Fibroblast of villous mesenchyme (primary cell): ENCODE measurements at places on chromosomes 4 and X. TPM values are rescaled to one million over a fixed set of nuclear protein-coding genes. Genes with fewer than 3 reads are reported as not detected.

- DNase-seq = no peak
Measured at GRCh38 chr4:3523628-3524221, 8.5 kb downstream of the LRPAP1 start.

DNA sequence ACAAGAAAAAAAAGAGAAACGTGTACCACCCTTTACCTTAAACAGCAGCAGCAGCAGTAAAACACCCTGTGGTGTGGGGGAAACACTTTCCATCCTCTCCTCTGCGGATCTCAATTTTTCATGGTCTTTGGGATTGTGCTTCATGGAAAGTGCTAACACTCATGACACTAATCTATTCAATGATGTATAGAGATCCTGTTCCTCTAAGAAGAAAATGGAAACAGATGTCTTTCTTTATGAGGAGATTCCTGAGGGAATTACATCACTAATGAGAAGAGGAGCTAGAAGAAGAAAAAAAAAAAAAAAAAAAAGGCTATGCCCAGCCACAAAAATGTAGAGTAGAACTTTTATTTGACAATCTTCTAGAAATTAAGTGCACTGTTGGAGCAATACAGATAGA, 62.9 kb upstream of the NDST3 start:
- peak; percentile 3 for DNase-seq

DNA sequence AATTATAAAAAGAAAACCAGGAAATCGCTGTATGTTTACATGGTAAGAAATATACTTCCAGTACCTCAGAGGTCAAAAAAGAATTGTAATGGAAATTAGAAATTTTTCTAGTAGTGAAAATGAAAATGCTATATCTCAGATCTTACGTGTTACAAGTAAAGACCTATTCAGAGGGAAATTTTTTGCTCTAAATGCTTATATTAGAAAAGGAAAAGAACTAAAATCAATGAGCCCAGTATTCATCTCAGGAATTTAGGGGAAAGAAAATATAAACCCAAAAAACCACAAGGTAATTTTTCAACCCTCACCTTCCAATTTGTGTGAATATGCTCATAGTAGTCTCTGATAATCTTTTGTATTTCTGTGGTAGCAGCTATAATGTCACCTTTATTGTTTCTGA, 145.6 kb downstream of the RAP1GDS1 start:
- DNase-seq = no peak

- peak; percentile 57 for DNase-seq
Measured at GRCh38 chrX:106611679-106612392, at the start of gene RADX. Gene RADX, plus strand, starts transcription at chrX:106611978. Its CDS starts 103 bp downstream, at chrX:106612081.

DNA sequence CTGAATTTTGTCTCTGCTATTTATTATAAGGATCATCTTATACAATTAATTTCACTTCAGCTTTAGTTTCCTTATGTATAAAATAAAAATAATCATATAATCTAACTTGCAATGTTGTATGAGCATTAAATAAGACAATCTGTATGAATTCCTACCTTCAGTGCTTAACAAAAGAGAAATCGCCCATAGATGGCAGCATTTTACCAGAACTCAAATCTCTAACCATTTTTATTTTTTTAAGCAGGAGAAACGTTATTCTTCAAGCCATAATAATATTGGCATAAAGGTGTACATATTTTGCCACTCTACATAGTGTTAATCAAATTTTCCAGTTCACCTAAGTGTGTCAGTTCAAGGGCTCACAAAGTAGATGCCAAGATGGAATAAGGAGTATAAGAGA, 78.8 kb downstream of the TMEM47 start:
- peak; percentile 38 for DNase-seq

GRCh38 chrX:29746326-29746725, 469.0 kb upstream of the MAGEB2 start:
- DNase-seq = no peak

DNA sequence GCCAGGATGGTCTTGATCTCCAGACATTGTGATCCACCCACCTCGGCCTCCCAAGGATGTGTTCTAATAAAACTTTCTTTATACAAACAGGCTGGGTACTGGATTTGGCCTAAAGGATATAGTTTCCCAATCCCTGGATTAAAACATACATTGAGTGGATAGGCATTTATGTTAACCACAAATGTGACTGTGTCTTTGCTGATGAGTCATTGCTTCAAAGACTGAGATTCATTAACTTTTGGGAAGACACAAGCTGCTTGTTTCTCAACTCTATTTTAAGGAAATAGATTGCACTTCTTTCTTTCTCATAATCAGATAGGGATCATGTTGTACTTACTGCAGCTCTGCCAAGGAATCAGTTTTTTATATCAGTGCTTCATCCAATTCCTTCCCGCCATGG, 131.3 kb upstream of the AGA start:
- DNase-seq = peak; percentile 97

- DNase-seq = no peak
Measured at GRCh38 chr4:27881705-27882104, 1021.1 kb downstream of the STIM2 start.

Gene HPF1
- 22.5 and 25.9 TPM in 2 replicates for total RNA-seq

Gene CDKL2
- 0.32 and 1.3 TPM in 2 replicates for total RNA-seq

GRCh38 chr4:80128941-80129340, 55.9 kb upstream of the ANTXR2 start:
- no peak for DNase-seq

Gene CT45A2
- not detected in 2 replicates for total RNA-seq

Gene TBC1D8B
- total RNA-seq = 9.0 and 13.8 TPM in 2 replicates

GRCh38 chrX:34972206-34972605, 29.6 kb downstream of the FAM47B start:
- DNase-seq = no peak

DNA sequence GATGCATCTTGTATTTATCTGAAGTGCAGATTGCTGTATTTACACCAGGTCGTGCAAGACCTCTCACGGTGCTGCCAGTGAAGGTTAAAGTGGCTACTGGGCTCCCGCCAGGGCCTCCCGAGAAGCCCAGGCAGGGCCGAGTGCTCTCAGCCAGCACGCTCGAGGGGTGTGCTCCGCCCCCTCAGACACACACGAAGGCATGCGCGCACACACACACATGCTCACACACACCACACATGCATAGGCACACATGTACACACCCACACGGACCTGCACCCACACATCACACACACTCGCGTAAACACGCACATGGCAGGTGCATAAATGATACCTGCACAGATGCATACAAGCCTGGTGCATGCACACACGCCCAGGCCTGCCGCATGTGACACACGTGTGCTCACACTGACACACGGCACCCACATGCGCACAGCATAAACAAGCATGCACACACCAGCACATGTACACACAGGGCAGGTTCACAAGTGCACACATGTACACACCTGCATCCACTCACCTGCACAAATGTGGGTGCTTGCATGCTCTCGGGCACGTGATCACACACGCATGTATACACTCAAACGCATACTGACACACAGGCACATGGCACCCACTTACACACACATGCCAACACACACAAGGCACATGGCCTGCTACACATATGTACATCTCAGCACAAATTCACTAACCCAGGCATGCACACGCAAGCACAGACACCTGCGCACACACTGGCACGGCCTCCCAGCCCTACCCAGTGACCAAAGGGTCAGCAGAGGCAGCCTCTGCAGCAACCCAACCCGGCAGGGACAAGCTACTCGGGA, 71.6 kb downstream of the FAM53A start:
- no peak for DNase-seq

- peak; percentile 52 for DNase-seq
Measured at GRCh38 chrX:105451401-105451800, 230.9 kb upstream of the TEX13A start.

- DNase-seq = no peak
Measured at GRCh38 chr4:176031922-176032321, 33.7 kb upstream of the WDR17 start.

DNA sequence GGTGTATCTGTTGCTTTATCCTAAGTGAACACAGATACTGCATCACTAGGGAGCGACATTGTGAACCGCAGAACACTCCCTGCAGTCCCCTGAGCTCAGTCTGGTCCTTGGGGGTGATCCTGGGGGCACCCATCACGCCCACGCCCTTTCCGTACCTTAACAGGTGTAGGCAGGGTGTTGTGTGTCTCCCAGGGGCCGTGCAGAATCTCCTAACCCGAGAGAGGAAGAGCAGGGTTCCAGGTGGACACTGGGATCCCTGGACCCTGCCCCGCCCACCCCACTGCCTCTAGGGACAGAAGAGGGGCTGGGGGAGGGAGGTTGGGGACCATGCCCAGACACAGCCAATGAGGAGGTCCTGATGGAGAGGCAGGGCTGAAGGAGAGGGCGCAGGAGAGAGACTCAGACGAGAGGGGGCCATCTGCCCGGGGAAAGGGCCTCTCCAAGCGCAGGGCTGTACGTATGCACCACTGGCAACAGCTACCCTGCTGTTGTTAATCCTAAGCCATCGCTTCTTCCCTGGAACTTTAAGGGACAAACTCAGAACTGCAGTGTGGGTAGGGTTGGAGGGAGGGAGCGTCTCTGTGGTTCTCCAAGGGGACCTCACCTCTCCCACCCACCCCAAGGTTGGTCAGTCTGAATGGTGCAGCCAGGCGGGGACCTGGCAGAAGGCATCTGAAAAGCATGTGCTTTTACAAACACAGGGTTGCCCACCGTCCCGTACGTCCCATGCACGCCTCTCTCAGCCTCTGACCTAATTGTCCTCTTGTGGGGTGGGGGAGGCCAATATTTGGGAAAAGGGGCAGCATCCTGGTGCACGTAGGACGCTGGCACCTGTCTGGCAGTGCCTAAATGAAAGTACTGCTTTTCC, 2.5 kb downstream of the P2RY8 start:
- DNase-seq = no peak

GRCh38 chrX:131213400-131213799, 75.7 kb downstream of the IGSF1 start:
- DNase-seq = no peak

Gene ANXA3
- total RNA-seq = 27.4 and 50.1 TPM in 2 replicates

GRCh38 chr4:8326206-8326605, 56.7 kb downstream of the HTRA3 start:
- DNase-seq = no peak

DNA sequence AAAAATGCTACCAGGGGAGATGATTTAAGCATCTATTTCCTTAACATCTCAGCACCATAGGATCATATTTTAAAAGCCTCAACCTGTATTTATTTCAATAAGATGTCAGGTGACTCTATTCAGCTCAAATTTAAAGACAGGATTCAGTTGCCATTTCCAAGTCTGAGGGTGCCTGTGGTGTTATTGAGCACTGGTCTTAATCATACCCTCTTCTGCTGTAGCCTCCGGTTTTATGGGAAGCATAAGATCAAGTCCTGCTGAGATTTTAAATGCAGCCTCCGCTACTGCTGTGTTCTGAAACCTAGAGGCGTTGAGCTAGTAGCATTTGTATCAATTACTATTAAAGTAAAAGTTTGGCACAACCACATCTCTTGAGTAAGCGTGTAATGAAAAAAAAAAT, 185.7 kb upstream of the NWD2 start:
- no peak for DNase-seq

DNA sequence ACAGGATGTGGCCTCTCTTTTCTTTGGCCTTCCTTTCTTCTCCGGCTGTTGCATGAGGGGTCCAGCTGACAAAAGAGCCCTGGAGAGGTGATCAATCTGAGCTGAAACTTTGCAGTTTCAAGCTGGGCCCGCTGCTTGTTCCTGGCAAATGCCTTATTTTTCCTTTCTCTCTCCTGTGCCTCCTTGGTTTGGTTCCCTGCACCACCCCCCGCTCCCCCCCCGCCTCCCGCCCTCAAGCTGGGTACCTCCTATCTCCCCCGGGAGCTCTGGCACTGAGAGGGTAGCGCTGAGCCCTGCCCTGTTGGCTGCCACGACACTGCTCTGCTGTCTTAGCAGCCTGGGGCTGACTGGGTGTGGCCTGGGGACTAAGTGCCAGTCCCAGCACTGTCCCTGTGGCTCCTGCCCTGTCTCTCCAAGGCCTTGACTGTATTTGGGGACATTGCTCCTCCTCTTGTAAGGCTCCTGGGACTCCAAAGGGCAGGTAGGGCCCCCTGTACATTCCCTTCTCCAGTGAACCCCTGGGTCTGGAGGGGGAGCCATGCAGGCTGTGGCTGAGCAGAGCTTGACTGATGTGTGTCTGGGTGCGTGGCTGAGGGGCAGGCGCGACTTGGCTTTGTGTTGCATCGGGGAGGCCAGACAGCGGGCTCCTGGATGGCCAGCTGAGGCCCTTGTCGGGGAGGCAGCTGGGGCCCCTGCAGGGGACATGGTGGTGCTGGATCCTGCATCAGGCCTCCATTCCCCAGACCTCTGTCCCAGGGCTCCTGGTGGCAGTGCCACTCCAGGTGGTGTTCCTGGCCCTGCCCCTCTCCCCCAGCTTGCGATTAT, 1.1 kb downstream of the PLXNA3 start:
- no peak for DNase-seq

DNA sequence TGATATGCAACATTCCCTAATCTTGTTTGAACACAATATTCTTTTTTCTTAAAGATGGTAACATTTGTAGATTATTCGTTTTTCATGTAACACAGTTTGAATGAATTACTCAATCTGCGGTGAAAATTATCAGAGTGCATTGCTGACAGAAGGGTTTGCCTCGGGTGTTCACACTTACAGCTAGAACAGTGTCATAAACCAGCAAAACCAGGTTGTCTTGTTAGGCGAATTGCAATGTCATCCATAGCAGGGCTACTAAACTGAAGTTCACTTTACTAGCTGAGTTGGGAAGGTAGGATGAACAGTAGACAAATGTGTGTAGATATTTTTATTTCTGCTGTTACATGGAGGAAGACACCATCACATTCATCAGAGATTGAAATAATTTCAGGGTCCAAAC, 98.9 kb downstream of the SLC39A8 start:
- DNase-seq = no peak

DNA sequence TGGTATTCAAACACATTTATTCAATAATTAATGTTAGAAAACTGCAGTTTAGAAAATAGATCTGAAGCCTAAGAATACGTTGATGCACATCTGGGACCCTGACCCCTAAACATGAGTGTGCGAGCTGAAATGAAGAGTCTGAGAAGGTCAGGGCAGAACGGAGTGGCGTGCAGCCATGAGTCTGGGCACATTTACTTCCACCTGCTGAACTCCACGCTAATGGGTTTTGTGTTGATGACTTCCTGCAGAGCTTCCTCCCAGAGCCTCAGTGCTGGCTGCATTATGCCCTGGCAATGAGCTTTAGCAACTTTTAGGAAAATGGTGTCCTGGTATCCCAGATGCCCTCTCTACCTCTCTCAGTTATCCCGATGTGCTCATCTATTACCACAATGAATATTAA, 53.1 kb downstream of the FAM114A1 start:
- DNase-seq = no peak

DNA sequence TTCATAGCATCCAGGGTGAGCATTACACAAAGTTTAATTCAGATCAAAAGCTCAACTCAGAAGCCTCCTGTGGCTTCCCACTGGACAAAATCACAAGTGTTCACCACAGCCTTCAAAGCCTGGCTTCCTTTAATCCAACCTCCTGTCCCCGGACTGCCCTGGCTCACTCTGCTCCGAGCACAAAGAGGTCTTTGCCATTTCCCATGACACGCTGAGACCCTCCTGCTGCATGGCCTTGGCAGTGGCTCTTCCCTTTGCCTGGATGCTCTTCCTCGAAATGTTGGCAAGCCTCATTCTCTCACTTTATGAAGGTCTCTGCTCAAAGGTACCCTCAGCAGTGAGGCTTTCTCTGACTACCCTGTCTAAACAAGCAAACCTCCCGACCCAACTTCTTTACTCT, 41.0 kb downstream of the LDB2 start:
- no peak for DNase-seq
